ENCODE measurements at places on chromosomes 5 and 9.

- DNase-seq, result no peak
Observed at GRCh38 chr5:7391814-7392692, 3.9 kb upstream of the ADCY2 start.

- DNase-seq, result no peak
Observed at GRCh38 chr5:33336891-33337636, 103.7 kb upstream of the TARS1 start.

DNA sequence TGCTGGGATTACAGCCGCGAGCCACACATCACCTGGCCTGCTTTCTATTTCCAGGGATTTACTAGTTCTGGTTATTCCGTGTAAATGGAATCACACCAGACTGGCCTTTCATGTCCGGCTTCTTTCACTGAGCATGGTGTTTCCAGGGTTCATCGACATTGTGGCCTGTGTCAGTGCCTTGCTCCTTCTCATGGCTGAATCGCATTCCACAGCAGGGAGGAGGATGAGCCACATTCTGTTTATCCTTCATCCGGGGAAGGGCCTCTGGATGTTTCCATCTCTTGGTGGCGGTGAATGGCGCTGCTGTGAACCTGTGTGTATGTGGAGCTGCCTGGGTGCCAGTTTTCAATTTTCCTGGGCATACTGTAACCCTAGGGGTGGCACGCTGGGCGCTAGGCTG, 58.7 kb upstream of the RNU6ATAC start:
- DNase-seq, result no peak

DNA sequence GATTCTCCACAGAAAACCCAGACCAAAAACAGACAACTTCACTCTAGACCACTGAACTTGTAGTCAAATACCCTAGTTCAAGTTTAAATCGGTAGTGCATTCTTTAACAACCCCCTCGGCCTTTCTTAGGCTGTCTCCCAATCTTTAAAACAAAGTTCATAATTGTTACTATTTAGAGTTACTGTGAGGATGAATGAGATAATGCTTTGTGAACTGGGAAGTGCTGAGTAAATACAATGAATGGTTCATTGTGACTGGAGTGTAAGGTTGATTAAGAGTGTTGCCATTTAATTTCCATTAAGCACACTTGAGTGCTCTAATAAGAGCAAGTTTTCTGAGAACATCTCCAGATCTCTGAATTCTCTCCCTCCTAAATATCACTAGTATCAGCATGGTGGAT, 228.8 kb upstream of the PIK3R1 start:
- no peak for DNase-seq

All from stimulated activated CD4-positive, alpha-beta T cell treated with anti-CD3 and anti-CD28 coated beads, TNF-alpha, amount 100 ng/mL, for 24 hours (primary cell).